ENCODE measurements at places on chromosomes 4 and X.

GRCh38 chr4:141041021-141041476 is 92.2 kb downstream of the RNF150 start:
- DNase-seq, result no peak

- no peak for DNase-seq
Observed at GRCh38 chr4:183399616-183400015, 44.8 kb upstream of the CDKN2AIP start.

- no peak for DNase-seq
Observed at GRCh38 chr4:7714176-7714575, 225.5 kb downstream of the AFAP1 start.

- DNase-seq, result no peak
Observed at GRCh38 chr4:158861281-158861680, 92.5 kb downstream of the FNIP2 start.

GRCh38 chr4:149121023-149121404 is 678.8 kb upstream of the NR3C2 start:
- DNase-seq, result no peak

DNA sequence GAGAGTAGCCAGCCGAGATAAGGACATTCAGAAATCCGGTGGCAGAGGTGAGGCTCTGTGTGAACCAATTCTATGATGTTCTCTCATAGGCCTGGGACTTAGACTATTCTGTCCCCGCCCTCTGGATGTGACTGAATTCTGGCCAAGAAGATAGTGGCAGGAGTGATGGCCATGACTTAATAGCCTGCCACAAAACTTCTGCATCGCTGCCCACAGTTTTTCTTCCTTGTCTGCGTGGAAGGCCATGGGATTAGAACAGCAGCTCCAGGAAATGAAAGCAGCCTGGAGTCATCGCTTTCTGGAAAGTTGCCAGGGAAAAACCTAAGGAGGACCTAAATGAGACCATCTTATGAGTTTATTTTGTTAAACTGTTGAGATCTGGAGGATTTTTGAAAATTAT is 134.7 kb downstream of the F11 start:
- DNase-seq, result no peak

DNA sequence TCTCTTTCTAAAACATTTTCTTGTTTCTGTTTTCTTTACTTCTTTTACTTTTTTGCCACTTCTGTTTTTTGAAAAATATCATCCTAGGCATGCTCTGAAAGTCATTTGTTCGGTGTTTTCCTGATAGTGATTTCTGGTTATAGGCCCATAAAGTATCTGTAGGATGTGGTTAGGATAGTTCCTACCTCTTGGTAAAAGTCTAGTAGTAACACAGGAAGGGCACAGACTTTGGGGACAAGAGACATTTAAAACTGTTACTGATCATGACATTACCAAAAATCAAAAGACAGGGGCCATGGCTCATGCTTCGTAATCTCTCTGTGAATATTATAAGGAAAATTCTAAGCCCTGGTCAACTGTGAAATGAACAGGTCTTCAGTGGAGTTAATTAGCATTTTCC is 44.8 kb downstream of the FHL1 start:
- DNase-seq, result no peak

- DNase-seq, result no peak
Observed at GRCh38 chr4:39494354-39494753, 32.9 kb downstream of the UGDH start.

Data from Jurkat, Clone E6-1 (cell line).